ENCODE measurements at places on chromosomes 12 and 14.

DNA sequence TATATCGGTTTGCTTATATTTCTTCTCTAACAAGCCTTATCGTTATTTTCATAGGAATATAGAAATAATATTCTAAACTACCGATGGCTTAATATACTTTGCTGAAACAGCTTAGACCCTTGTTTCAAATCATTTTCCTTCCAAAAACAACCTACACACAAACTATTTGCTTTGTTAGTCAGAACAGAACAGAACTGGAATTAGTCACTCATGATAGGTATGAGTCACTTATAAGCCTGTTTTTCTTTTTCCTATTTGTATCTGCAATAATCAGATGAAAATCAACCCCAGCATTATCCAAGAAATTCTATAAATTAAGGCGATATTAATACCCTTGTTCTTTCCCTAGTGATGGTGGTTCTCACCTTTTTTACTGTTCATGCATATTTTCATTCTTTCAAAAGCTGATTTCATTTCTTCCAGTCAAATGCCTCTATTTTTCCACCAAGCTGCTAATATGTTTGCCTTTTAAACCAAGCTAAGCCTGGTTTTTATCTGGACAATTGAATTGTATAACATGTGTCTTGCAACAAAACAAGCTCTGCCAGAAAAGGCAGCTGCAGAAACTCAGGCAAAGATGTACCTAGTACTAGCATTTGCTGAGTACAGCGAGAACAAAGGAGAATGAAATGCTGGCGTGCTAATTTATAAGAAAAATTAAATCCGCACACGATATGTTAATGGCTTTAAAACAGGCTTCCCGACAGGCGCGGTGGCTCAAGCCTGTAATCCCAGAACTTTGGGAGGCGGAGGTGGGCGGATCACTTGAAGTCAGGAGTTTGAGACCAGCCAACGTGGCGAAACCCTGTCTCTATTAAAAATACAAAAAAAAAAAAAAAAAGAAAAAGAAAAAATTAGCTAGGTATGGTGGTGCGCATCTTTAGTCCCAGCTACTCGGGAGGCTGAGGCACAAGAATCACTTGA is 1418.2 kb downstream of the AACS start:
- DNase-seq, result no peak

DNA sequence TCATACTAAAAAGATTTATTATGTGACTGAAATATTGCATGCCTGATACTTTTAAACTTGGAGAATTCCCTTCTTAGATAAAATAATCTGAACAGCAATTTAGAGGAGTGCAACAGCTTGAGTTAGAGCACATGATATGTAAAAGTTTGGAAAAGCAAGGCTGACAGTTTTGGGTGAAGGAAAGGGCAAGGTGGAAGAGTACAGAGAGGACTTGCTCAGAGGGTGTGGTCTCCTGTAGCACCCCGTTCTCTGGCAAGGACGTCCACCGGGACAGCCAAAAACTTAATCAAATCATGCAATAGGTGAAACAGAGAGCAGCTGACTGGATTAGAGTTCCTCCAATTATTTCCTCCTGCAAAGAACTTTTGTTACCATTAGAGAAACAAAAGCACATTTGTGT is 65.2 kb upstream of the PDZRN4 start:
- DNase-seq, result no peak

DNA sequence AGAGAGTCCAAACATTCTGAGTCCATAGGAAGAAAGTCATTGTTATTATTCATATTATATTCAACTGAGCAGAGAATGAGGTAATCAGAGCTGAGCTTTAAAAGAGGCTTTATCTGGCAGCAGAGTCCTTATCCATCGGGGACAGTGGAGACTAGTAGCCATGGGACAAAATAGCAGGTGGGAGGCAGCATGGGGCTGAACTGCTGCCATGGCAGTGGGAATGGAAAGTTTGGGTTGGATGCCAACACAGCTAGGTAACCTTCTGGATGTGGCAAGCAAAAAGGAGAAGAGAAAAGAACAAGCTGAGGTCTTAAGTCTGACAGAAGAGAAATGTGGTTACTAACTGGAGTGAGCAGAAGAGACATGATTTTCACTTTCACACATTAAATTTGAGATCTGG is 71.0 kb upstream of the CDKN3 start:
- DNase-seq, result no peak

GRCh38 chr14:36866867-36867266 is 205.2 kb downstream of the PAX9 start:
- no peak for DNase-seq

GRCh38 chr14:77682158-77682553 is 25.7 kb downstream of the ALKBH1 start:
- DNase-seq, result no peak

GRCh38 chr12:57523706-57524614 is 1.3 kb downstream of the MBD6 start:
- no peak for DNase-seq

GRCh38 chr14:91509878-91510170 is 286 bp downstream of the PPP4R3A start:
- no peak for DNase-seq

GRCh38 chr12:560691-561390 is 101.1 kb downstream of the B4GALNT3 start:
- no peak for DNase-seq

DNA sequence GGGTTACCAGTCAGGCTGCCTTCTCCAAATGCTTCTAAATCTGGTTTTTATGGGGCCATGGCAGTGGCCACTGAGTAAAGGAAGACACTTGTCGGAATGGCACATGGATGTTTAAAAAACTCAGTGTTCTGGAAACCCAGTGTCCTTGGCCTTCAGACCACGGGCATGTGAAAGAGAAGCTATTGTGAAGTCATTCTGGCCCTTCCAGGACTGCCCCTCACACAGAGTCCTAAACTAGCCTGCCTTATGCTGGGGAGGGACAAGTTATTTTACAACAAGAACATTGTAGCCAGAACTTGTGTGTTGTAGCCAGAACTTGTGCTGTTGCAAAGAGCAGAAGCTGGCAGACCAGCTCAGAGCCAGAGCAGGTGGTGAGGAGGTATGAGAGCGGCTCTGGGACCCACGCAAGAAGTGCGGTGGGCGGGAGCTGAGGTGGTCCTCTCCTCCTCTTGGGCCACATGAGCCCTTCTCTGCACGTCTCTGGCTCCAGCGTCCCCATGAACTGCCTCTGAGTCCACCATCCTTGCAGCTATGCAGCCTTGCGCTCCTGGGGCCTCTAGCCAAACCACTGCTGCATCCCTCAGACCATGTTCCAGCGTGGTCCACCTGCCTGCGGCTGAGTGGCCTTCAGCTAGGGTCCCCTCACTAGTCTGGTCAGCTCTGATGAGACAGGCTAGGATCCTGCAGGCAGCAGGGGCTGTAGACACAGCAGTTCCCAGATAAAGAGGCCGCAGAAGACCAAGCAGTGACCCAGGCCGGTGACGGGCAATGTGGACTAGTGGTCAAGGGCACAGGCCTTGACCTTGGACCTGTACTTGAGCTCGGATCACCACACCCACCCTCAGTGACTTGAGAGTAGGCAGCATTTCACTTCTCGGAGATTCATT is 32.5 kb downstream of the MMAB start:
- DNase-seq, result no peak

DNA sequence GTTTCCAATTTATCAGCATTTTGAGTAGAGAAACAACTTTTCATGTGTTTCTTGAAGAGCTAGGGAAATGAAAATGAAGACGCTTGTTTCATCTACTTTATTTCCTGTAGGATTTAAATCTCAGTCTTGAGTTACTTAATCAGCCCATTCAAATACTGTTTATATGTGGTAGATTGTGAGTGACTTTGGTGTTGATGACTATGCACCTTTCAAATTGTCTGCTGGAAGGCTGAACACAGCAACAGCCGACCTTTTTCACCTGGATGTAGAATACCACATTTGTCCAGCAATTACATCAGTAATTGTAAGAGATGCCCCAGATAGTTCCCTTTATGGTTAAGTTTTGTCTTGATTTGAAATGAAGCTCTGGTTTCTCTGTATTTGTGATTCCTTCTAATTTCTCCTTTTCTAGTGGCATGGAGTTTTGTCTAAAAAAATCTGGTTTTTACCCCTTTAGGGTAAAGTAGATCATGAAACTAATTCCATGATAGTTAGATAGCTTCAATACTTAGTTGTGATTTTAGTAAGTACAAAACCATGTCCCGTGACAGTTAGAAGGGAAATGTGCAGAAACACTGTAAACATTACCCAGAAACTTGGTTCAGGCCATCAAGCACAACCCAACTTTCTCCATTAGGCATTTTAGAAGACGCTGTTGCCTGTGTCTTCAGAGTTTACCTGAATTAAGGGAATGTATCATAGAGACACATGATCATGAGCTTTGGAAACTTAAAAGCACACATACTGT is 165.0 kb downstream of the SRGAP1 start:
- DNase-seq, result no peak

GRCh38 chr12:104588921-104589590 is 132.3 kb downstream of the CHST11 start:
- no peak for DNase-seq

DNA sequence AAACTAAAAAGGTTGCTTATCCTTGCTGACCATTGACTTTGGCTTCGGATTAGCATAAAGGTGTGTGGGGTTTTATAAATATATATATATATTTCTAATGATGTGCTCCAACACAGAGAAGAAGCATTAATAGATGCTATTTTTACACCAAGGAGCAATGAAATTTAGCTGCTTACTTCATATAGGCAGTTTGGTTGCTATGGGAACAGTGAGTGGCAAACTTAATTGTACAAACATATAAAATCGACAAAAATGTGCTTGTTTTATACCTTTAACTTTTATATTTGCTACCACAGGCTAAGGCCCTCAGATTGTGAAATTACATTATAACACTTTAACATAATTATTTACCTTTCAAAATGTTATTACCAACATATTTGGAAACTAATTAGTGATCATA is 303.4 kb downstream of the SEC23A start:
- no peak for DNase-seq

DNA sequence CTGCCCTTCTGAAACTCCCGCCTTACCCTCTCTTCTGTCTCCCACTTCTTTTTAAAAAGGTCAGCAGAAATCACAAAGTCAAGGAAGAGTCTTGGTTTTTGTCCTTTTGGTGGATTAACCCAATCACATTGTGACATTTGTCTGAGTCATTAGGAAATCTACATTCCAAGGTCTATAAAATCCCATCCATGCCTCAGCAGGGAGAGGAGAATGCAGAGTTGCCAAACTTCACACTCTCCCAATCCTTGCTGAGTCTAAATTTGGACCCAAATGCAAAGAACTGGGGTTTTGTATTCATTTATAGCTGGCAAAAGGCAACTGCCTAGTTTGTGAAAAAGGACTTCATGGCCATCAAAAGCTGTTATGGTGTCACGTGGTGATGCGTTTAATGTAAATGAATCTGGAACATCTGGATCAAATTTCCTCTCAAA is 67.9 kb downstream of the TMEM30B start:
- DNase-seq, result no peak

DNA sequence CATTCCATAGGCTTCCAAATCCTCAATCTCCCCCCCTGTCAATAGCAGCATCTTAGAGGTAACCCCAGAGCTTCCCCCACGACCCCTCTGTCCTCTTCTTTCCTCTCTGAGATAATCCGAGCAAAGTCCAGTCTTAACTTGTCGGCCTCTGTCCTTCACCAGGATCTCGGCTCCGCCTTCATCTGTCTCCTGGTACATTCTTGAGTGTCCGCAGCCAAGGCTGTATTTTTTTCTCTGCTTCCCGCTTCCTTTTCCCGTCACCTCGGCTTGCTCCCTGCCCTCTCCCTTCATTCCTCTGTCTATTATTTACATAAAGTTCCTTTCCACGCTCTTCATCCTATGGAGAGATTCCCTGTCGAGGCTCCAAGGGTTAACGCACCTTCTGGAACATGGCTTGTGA is 153.9 kb upstream of the GSC start:
- DNase-seq, result no peak

DNA sequence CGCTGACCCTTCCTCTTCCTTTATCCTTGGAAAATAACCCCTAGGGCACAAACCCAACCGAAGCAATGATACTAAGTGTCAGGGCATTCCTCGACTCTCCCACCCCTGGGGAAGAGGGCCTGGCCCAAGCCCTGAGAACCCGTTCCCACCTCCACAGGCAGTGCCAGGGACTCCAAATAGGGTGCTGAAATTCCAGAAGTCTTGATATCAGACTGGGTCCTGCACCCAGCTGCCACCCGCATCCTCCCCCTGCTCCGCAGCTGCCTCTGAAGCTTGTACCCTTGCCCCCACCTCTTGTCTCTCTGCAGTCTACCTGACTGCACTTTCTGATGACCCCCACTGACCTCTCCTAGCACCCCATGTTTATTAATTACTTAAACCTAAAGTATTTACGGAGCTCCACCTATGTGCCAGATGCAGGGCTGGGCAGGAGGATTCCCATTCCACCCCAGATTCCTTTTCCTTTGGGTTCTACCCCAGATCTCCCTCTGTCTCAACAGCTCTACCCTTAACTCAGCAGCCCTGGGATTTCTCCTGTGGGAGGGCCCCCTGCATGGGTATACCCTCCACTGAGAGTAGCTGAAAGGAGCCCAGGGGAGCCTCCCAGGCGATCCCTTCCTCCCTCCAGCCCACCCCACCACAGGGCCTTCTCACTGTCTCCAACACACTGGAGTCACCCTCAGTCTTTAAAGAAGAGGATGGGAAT is 4.1 kb upstream of the KRT18 start:
- no peak for DNase-seq

DNA sequence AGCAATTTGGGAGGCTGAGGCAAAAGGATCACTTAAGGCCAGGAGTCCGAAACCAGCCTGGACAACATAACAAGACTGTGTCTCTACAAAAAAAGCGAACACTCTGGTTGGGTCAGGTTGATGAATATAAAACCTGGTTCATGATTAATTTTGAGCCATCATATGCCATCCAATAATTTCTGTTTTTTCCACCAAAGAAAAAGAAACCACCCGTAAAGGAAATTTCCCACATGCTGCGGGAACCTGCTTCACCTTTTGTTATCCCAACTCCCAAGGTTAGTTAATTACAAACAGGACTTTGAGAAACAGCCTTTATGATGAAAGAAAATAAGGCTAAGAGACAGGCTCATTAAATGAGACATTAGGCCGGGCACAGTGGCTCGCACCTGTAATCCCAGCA is 24.1 kb upstream of the BICDL1 start:
- no peak for DNase-seq

GRCh38 chr14:57403521-57403864 is 13.1 kb downstream of the NAA30 start:
- DNase-seq, result no peak

DNA sequence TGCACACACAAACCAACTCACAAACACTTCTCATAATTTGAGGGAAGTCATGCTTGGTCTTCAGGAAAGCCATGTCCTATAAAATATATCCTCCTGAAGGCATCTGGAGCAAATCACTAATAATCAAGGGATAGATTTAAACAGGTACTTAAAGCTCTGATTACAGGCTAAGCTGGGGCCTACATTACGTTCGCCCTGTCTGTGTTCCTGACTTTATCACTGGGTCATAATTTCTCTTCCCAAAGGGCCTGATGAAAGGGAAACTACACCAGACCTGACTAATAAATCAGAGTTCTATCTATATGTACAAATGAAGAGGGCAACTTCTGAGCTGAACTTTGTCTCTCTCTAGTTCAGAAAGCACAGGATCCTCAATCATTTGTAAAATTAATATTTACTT is 43.9 kb upstream of the RASSF8 start:
- no peak for DNase-seq

GRCh38 chr12:130973906-130974305 is 20.2 kb downstream of the ADGRD1 start:
- no peak for DNase-seq

- no peak for DNase-seq
These were observed 55.5 kb upstream of the BCAT1 start for GRCh38 chr12:25004447-25004846.

- DNase-seq, result no peak
These were observed 65.3 kb downstream of the PDE6H start for GRCh38 chr12:15038137-15038536.

GRCh38 chr14:84029246-84029645 is 1500.7 kb upstream of the FLRT2 start:
- DNase-seq, result no peak

Measured in NCI-H446 treated with DMSO at 0.1 percent for 48 hours (cell line).